ENCODE measurements at places on chromosomes 6 and 20.

GRCh38 chr20:19712721-19713260 lies 45.3 kb upstream of the RIN2 start:
- no peak for DNase-seq

DNA sequence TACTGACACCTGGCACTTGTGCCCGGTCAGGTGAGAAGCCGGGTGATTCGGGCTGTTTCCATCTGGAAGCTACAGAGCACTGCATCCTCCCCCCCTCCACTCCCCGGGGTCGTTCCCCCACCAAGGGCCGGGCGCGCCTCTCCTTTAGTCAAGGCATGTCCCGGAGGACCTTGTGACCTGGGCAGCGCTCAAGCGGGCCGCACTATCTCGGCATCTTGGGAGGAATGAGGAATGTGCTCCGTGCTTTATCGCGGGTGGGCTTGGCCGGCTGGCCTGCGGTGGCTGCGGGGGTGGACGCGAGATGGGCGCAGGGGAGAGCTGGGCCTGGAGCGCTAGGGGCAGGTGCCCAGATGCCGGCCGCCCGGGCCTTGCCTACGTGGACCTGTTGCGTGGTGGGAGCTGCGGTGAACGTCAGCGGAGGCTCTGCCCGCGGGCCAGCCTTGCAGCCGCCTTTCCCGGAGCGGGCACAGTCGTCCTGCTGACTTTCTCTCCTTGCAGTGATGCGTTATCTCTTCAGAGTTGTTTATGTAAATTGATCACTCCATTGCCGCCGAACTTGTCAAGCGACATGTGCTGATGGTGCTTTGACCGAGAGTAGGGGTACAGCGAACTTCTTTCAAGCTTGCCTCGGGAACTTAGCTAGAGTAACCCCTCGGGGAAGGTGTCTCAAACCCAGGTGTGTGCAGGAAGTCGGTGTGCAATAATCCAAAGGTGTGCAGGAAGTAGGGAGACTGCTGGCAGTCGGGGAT lies 1.1 kb downstream of the LRRC1 start:
- DNase-seq, result no peak

- no peak for DNase-seq
These were observed 4.7 kb upstream of the SLC22A2 start for GRCh38 chr6:160263196-160263939.

DNA sequence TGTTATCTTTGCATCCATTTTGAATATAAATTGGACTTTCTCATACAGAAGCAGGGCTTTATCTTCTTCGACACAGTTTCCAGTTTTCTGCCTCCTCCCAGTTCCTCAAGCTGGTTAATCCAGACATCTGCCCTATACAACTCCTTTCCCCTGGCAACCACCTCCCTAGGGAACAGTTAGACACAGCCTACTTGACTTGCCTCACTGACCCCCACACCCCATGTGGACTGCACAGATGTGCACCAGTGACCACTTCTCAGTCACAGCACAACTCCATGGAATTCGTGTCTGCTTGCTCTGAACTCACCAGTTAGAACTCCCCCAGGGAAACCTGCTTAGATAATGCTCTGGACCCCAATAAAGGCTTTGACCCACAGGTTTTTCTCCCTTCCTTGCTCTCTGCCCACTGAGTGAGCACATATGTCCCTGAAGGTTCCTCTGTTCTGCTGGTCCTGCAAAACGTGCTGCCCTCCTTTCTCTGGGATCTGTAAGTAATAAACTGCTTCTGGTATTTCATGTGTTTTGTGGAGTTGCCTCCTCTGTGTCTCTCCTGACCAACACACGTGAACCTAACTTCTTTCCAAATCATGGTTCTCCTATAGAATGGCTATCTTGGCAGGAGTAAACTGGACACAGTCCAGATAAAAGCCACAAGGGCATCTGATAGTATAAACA lies 351.2 kb downstream of the CD83 start:
- no peak for DNase-seq

GRCh38 chr6:170198298-170198697 lies 92.6 kb downstream of the DLL1 start:
- no peak for DNase-seq

GRCh38 chr6:154887051-154887450 lies 108.1 kb upstream of the TIAM2 start:
- no peak for DNase-seq

- no peak for DNase-seq
These were observed 123.3 kb downstream of the BMP7 start for GRCh38 chr20:57143173-57143572.

- no peak for DNase-seq
These were observed 39.6 kb upstream of the STX16 start for GRCh38 chr20:58611236-58612030.

GRCh38 chr20:10665791-10666190 lies 8.0 kb downstream of the JAG1 start:
- no peak for DNase-seq

DNA sequence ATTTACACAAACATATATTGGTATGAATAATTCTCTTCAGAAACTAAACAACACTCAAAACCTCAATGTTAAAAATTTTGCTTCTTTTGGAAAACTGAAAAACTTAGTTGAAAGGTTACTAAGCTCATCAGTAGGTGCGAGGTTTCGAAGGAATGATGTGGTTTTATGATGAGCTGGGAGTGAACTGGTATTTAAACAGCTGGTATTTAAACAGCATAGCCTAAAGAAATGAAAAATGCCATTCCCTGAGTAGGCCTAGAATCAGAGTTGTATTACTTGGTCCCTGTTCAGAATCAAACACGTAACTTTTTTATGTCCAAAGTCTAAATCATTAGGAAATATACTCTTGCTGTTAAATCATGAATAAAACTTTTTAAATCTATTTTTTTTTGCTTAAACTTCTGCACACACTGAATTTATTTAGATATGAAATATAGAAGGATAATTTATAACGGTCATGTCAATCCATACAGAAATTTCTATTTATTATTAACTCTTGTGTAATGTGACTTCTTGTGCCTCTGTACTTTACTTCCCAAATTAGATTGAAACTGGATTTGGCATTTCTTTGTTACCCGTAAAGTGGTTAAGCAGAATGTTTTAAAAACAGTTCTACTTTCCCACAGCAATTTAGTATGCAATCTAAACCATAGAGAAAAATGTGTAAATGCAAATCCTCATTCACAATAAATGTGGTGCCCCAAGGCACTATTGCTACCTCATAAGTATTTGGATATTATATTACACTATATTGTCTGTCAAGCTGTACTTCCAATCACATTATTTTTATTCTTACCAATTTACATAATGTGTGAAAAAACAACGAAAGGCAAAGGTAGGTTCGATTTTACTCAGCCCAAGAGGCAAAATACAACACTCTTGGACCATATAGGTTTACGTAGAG lies 124.1 kb downstream of the HS3ST5 start:
- no peak for DNase-seq

GRCh38 chr6:21678990-21679389 lies 85.4 kb downstream of the SOX4 start:
- no peak for DNase-seq

DNA sequence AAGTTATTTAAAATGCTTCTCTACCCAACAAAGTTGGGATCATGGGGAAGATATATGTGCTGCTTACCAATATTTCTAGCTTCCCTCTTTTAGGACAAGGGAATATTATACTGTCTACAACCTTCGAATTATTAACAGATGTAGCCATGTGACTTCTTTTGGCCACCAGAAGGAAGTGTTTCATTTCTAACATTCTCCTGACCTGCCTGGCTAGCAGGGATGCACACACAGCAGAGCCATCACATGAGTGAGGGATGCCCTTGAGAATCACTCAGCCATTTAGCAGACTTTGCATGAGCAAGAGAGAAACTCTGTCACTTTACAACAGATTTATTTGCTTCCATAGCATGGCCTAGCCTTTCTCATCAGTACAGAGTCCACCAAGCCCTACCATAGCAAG lies 230.7 kb upstream of the MARCKS start:
- DNase-seq, result no peak

- DNase-seq, result no peak
These were observed 37.4 kb downstream of the FOXP4 start for GRCh38 chr6:41583565-41583964.

- no peak for DNase-seq
These were observed 11.2 kb upstream of the PYGB start for GRCh38 chr20:25236450-25237304.

All from stimulated activated CD8-positive, alpha-beta memory T cell treated with anti-CD3 and anti-CD28 coated beads, Interleukin-7, amount 100 ng/mL, for 48 hours (primary cell).